Caudate nucleus (tissue), 63 donors: ENCODE measurements at places on chromosomes 7 and 10.

GRCh38 chr10:130905921-130906320 is 405.6 kb downstream of the TCERG1L start:
- DNase-seq: no peak

DNA sequence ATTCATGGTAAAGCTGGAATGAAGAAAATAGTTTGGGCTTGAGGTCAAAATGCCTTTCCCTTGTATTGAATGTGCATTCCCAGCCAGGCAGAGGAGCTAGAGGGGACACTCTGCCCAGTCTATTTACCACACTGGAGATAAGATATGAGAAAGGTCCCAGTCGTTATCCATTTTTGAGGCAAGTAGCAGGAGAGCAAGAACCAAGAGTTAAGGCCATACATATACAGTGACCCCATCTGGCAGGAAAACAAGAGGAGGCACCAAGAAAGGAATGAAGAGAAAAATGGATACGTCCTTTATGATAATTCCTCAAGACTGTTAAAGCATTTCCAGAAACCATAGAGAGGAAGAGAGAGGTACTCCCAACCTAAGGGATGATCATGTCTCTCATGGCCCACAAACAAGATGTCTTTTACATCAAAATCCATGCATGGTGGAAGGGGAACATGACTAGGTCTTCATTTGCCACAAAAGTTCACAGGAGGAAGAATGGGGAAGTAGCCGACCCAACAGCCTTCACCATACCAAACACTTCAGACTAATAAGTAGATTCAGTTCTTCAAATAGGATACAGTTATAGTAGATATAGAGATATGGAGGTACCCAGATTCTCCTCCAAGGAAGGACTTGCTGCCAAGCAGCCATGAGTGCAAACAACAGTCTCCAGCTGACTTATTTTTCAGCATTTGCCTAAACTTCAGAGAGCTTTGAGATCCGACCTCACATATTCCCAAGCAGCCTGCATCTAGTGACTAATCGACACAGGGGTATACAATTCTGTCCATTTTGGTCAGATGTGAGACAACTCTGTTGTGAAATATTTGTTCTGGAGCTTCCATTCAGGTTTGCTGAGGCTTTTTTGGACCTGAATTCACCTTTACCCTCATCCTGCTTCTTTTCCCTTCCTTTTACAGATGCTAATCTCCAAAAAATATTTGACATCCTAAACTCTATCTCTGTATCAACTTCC is 61.1 kb upstream of the CCDC71L start:
- DNase-seq: no peak

GRCh38 chr10:51524041-51524440 is 175.4 kb downstream of the CSTF2T start:
- DNase-seq: no peak

- DNase-seq: no peak
Measured at GRCh38 chr10:97726636-97727178, 10.2 kb upstream of the ZFYVE27 start.

DNA sequence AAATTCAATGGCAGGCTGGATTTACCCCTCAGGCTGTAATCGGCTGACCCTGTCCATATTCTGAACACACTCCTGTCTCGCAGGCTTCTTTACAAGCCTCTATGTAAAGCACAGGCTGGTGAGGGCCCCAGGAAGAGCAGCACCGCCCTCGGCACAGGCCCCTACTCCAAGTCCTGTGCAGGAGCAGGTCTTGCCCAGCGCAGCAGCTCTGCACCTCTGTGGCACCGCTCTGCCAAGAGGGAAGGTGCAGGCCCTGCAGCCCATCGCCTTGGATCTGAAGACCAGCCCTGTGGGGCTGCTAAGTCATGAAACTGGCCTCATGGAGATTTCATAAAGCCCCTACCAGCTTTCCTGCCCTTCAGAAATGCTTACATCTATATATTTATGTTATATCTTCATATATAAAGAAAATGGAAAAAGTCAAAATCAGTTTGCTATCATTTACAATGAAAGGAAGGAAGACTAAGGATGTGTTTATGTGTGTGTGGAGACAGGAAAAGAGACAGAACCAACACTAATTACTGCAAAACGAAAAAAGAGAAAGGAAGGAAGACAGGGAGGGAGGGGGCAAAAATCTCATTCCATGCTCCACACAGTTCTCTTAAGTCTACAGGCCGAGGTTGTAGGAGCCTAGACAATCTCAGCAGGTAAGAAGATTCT is 9.6 kb downstream of the TMEM176B start:
- DNase-seq: no peak

DNA sequence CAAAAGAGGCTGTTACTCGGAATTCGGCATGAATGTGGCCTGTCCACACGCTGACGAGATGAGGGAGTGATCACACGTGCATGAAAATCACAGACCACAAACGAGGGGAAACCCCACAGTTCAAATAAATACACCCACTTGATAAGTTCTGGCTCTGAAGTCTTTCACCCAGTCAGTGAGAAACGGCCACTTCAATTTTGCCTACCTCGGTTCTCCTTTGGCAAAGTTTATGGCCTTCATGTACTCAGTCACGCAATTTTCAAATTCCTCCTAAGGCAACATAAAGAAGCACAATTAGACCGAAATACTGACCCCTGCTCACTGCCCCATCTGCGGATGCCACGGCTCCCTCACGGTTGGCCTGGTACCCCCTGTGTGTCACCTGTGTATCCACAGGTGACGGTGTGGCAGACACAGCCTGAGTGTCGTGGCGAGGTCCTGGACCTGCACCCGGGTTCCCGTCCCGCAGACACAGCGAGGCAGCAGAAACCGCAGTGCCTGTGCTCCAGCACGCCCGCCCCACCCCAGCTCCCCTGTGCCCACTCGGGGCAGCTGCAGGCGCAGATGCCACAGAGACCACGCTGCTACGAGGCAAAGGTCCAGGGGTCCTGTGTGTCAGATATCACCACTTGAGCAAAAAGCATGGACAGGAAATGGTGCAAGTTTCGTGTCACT is 1.4 kb downstream of the CFAP46 start:
- DNase-seq: no peak

DNA sequence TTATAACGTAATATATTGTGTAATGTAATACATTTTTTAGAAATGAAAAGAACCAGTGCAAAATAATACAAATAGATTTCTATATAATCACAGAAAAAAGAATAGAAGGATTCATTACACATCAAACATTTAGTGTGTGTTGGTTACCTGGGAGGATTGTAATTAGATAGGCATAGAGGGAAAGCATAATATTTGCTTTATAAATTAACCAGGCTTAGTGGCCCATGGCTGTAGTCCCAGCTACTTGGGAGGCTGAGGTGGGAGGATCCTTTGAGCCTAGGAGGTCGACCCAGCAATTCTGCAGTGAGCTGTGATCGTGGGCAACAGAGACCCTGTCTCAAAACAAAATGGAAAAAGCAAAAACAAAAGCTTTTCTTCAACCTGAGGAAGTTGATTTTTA is 5.0 kb upstream of the CNOT4 start:
- no peak for DNase-seq

GRCh38 chr7:19958309-19958896 is 185.0 kb upstream of the TMEM196 start:
- DNase-seq: no peak

DNA sequence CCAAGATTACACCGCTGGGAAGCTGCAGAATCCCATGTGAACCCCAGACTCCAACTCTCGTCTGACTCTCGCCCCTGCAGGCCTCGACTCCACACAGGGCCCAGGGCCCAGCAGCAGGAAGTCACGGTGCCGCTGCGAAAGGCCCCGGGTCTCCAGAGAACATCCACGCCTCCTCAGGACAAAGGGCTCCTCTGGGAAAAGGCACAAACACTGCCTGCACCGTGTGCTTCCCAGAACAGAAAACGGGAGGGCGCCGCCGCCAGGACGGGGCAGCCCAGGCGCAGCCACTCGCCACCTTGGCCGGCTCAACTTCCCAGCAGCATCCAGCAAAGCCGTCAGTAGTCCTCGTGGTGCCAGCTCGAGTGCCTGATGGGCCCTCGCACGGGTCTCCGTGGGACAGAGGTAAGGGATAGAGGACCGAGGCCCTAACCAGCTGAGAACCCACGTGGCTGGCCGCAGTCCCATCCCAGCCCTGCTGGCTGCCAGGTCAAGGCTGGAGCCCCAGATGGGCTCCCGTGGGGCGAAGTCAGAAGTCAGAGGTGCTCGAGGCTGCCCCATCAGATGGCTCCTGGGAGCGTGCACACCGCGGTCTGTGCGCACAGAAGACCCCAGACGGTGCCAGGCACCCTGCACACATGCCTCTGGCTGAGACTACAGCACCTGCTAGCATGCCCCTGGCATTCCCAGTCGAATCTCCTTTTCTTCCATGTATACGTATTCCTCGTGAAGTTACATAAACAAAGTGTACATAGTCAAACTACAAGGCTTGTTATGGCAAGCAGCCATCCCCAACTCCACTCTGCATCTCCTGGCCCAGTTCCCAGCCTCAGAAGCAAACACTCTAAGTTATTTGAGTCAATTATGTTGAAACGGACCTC is 60.2 kb downstream of the MAD1L1 start:
- no peak for DNase-seq

DNA sequence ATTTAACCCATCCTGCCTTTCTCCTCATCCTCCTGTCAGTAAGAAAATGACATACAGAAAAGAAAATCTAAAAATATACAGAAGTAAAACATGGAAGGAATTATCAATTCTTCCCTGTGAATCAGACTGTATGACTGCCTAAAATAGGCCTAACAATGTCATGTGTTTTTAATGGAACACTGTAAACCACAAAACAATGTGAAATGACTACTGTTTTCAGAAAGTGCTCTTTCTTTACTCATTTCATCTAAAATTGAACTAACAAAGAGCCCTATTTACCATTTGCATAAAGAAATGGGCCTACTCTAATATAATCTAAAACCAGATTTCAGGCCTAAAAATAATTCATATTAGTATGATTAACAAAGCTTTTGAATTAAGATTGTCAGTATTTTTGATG is 35.7 kb downstream of the SEMA3E start:
- no peak for DNase-seq

DNA sequence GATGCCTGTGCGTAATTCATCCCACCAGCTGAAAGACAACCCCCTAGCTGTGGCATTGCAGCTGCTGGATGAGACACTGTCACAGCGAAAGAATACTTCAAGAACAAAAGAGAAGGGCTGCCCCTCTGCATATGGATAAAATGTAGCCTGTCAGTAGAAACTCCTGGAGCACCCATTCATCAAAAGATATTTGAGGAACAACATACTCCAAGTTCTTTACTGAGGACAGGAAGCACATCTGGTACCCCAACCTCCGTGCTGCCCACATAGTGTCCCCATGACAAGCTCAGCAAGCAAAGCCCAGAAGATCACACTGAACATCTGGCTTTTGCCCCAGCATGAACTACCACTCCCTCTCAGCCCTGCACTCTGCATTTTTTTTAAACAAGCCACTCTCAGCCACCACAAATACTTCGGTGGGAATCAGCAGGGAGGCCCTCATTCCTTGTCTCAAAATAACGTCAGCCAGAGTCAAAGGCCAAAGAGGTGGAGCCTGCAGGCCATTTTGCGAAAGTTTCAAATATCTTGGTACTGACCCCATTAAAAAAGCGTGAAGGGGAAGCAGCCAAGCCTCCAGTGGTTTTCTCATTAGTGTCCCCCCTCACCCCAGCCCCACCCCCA is 1.7 kb downstream of the CREB3L2 start:
- no peak for DNase-seq

GRCh38 chr10:77374189-77374656 is 263.4 kb downstream of the KCNMA1 start:
- DNase-seq: no peak

- no peak for DNase-seq
Measured at GRCh38 chr7:21154614-21155013, 273.3 kb upstream of the SP4 start.

DNA sequence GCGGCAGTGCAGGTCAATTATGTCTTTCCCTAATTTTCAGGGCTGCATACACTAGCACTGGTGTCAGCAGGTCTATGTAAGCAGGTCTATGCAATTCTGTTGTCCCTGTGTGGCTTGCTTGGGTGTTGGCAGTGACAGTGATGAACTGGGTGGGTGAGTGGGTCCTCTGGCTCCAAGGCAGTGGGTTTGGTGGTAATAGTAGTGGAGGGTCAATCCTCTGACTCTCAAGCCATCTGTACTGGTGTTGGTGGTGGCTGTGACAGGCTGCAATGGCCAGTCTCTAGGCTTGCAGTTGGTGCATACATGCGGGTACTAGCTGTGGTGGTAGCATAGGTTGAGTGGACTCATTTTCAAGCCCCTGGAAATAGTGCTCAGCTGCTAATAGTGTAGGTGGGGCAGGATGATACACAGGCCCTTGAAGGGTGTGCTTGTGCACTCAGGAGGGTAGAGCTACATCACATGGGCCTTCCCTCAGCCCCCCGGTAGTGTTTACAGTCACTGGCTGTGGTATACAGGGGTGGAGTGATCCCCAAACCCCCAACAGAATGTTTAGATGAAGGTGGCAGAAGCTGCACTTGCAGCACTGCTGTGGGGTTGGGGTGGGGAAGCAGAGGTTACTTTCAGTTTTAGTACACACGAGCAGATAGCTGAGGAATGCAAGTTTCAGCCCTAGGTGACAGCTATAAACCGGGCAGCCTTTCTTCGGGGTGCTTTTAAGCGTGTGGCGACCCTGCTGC is 331.3 kb downstream of the PCDH15 start:
- no peak for DNase-seq

GRCh38 chr7:25906003-25906402 is 246.0 kb upstream of the NFE2L3 start:
- DNase-seq: no peak

DNA sequence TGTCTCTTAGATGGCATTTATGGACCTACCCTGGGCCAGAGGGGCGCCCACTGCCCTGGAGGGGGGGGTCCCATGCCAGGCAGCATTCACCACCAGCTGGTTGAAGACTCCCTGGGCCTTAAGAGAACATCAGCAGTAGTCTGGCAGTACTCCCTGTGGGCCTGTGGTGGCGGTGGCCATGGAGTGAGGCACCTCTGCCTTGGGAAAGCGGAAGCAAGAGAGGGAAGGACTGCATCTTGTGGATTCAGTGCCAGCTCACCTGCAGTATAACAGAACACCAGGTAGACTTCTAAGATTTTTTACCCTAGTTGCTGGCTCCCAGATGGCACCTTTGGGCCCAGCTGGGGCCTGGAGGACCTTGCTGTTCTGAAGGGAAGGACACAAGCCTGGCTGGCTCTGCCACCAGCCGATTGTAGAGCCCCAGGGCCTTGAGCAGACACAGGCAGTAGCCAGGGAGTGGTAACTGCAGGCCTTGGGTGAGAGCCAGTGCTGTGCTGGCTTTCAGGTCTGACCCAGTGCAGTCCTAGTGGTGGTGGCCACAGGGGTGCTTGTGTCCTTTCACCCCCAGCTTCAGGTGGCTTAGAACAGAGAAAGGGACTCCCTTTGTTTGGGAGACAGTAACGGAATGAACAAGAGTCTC is 15.8 kb downstream of the PLAC9 start:
- no peak for DNase-seq

DNA sequence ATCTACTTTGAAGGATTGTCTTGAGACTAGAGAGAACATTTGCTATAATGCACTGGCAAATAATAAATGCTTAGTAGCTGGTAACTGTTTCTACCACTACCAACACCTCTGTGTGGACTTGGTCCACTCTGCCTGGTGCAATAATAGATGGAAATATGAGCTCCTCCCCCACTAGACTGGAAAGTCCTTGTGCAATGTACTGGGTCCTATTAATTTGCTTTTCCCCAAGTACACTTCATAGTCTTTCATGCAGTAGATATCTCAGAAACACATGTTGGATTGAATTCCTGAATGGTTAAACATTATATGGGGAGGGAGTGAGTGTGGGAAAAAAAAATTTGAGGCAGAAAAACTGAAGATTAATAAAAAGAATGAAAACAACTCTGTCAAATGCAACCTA is 119.3 kb downstream of the C10orf90 start:
- DNase-seq: no peak

GRCh38 chr7:74029991-74030415 is 2.0 kb downstream of the ELN start:
- DNase-seq: no peak

- no peak for DNase-seq
Measured at GRCh38 chr10:72567889-72568640, 57.8 kb downstream of the MICU1 start.
